ENCODE measurements at places on chromosomes 1 and 21.

GRCh38 chr1:8782001-8782620 is 35.3 kb downstream of the RERE start:
- no peak for DNase-seq

GRCh38 chr1:18119289-18119688 is 11.7 kb downstream of the IGSF21 start:
- no peak for DNase-seq

- no peak for DNase-seq
These were observed 257.5 kb upstream of the PRMT6 start for GRCh38 chr1:106798991-106799390.

DNA sequence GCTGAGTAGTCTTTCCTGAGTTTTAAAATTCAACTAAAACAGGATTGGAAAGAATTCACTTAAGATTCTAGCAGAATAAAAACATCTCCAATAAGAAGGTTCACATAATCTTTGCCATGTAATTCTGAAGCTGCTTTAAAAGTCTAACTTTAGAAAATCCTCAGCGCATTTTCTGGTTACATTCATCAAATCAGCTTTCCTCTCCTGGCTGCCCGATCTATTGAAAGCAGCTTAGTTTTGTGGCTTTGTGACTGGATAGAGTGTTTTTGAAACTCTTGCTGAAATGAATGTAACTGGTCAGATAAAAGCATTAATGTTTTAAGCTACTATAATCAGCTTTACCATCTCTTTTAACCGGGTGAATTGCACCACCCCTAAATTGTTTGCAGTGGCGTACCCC is 66.8 kb downstream of the DOP1B start:
- no peak for DNase-seq

GRCh38 chr1:173749137-173749536 is 34.4 kb downstream of the KLHL20 start:
- no peak for DNase-seq

Data from hindlimb muscle (tissue), 1 donor.